ENCODE measurements at places on chromosomes 16 and 17. TPM values are rescaled to one million over a fixed set of nuclear protein-coding genes. Genes with fewer than 3 reads are reported as not detected.

The ARRB2 gene
- 10.5 TPM for total RNA-seq

The TMEM92 gene
- total RNA-seq, result not detected

The TMC5 gene
- total RNA-seq, result not detected

The KRT39 gene
- not detected for total RNA-seq

The TP53TG3C gene
- not detected for total RNA-seq

The PDE6G gene
- total RNA-seq, result not detected

The RASL10B gene
- total RNA-seq, result 5.1 TPM

The HNF1B gene
- total RNA-seq, result not detected

The KRT9 gene
- total RNA-seq, result not detected

The IRX3 gene
- total RNA-seq, result not detected

The SNAI3 gene
- total RNA-seq, result 0.16 TPM

The RMI2 gene
- total RNA-seq, result 4.1 TPM

The PHOSPHO1 gene
- total RNA-seq, result 1.6 TPM

The TBC1D3K gene
- total RNA-seq, result not detected

The TEKT1 gene
- 1.2 TPM for total RNA-seq

The TANC2 gene
- 151 TPM for total RNA-seq

The MYO15B gene
- total RNA-seq, result 15.9 TPM

The TNFRSF13B gene
- not detected for total RNA-seq

The ZNF629 gene
- total RNA-seq, result 11.5 TPM

The C16orf78 gene
- not detected for total RNA-seq

The KLHL10 gene
- not detected for total RNA-seq

The KRT28 gene
- total RNA-seq, result not detected

The LITAFD gene
- total RNA-seq, result not detected

The SLC47A1 gene
- total RNA-seq, result 3.1 TPM

The TOM1L2 gene
- total RNA-seq, result 17.8 TPM

The TBC1D3C gene
- total RNA-seq, result not detected

The SLC12A3 gene
- not detected for total RNA-seq

Data from occipital lobe (tissue), 3 donors.